Substantia nigra (tissue), 51 donors: ENCODE measurements at places on chromosomes 3 and 15.
A peak's percentile ranks its signal among the peaks of the same experiment; 100 is the strongest.

DNA sequence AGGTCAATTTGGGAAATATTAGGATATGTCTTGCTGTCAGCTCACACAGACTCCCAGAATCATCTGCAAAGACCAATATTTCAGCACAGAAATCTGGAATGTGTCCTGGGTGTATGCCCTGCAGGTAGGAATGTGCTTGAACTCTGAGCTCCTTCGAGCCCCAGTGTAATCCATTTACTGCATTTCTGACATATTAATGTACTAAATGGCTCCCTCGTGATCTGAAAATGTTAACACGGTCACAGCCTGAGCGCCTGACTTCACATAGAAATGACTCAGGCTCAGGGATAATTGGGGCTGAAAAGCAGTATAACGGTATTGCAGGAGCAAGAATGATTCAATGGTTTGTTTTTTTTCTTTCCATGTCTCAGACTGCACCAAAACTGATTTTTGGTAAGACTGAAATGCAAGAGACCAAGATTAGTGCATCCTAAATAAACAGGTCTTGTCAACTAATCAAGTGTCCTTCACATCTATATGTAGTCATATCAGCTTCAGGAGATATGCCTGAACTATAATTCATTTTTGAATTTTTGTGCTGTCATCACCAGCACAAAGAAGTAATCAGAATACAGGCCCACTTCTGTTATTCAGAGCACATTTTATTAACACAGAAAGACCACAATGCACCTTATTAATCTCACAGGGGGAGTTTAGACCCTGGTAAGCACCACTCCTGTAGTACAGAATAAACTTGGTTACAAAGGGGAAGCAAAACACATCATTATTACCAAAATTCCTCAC, 49.8 kb downstream of the DCLK3 start:
- DNase-seq, result no peak

DNA sequence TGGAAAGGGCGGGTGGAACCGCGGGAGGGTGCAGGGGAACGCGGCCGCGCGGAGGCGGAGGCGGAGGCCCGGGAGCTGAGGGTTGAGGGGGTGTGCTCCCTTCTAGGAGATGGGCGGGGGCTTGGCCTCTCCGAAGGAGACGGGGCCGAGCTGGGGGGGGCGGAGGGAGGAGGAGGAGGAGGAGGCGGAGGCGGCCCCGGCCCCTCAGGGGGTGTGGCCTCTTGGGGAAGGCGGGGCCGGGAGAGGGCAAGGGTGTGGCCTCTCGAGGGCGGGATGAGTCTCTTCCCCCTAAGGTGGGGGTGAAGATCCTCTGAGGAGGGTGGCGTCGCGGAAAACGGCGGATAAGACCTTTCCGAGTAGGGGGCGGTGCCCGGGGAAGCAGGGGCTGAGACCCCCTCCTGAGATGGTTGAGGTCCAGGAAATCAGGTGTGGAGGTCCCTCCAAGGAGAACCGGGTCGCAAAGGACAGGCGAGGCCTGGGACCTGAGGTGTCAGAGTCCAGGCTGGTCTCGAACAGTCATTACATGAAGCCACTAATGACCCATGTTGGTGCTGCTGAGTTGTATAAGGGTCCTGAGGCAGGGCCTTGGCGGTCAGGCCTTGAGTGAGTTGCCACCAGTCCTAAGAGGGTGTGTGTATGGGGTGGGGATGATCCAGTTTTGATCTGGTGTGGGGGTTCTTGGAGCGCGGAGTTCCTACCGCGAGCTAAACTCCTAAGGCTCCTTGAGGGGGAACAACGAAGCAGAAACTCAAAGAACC, 759 bp downstream of the WDR6 start:
- peak; percentile 55 for DNase-seq

- no peak for DNase-seq
Observed at GRCh38 chr15:70954733-70955132, 62.1 kb downstream of the LRRC49 start.

- DNase-seq, result no peak
Observed at GRCh38 chr15:68343579-68344225, 66.2 kb downstream of the FEM1B start.

- no peak for DNase-seq
Observed at GRCh38 chr3:13110678-13111116, 37.5 kb upstream of the IQSEC1 start.

DNA sequence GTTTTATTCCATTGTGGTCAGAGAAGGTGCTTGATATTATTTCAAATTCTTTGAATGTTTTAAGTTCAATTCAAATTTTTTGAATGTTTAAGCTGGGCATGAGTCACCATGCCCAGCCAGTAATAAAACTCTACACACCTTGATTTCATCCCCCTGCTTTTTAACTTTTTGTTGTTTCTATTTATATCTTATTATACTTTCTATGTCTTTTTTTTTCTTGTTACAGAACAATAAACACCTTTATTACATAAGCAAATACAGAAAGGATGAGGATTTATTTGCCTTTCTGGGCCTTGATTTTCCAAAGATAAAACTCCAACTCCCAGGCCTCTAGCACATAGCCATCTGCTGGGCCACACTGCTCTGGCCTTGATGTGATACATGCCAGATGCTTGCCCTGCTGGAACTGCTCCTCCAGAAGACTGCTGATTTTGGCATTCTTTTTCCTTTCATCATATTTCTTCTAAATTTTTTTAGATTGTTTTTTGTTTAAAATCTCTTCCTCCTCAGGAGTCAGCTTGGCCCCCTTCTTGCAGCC, 14.0 kb downstream of the DNAH12 start:
- DNase-seq, result no peak

GRCh38 chr3:173007079-173007723, 133.8 kb downstream of the SPATA16 start:
- no peak for DNase-seq

- no peak for DNase-seq
Observed at GRCh38 chr15:58742022-58742813, 7.3 kb downstream of the ADAM10 start.

- DNase-seq, result no peak
Observed at GRCh38 chr15:76099388-76099787, 39.6 kb downstream of the TMEM266 start.

- DNase-seq, result no peak
Observed at GRCh38 chr3:94159062-94159828, 96.4 kb downstream of the NSUN3 start.

DNA sequence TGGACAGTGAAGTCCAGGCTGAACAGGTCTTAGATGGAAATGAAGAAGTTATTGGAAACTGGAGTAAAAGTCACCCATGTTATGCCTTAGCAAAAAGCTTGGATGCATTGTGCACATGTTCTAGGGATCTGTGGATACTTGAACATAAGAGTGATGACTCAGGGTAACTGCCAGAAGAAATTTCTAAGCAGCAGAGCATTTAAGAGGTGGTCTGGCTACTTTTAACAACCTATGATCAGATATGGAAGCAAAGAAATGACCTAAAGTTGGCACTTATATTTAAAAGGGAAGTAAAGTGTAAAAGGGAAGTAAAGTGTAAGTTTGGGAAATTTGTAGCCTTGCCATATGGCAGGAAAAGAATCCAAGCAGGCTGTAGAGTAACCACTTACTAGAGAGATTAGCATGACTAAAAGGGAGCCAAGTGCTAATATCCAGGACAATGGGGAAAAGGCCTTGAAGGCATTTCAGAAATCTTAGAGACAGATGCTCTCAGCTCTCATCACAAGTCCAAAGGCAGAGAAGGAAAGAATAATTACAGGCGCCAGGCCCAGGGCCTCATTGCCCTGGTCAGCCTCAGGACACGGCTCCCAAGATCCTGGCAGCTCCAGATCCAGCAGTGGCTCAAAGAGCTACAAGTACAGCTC, 73.9 kb upstream of the KCNH8 start:
- DNase-seq, result no peak
